NCI-H510A treated with DMSO at 0.1 percent for 48 hours (cell line): ENCODE measurements at places on chromosomes 1 and 21.
A peak's percentile ranks its signal among the peaks of the same experiment; 100 is the strongest.

GRCh38 chr21:42154237-42155044, 64.5 kb upstream of the ABCG1 start:
- DNase-seq, result no peak

- DNase-seq, result peak; percentile 92
Observed at GRCh38 chr1:27527890-27528817, 38.2 kb upstream of the WASF2 start.

GRCh38 chr1:12376236-12377045, 146.6 kb downstream of the VPS13D start:
- DNase-seq, result no peak

DNA sequence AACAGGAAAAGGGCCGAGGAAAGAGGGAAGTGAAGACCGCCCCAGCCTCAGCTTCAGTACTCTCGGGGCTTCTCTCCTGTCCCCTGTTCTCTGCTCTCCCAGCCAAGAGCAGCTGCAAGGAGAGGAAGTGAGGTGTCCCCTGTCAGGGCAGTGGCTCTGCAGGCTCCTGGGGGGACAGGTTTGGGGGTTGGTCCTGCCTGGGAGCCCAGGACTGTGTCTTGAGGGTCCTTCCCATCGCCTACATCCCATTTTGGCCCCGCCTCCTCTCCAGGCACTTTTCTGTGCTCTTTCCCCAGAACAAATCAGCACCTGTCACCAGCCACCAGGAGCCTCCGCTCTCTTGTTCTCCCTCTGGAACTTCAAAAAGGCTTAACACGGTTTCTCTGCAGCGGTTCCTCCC, 82.6 kb downstream of the VWA5B1 start:
- no peak for DNase-seq

- DNase-seq, result no peak
Observed at GRCh38 chr1:46204406-46204742, 1.2 kb downstream of the LURAP1 start.

- DNase-seq, result peak; percentile 96
Observed at GRCh38 chr1:234943836-234944402, 184.7 kb downstream of the TOMM20 start.

- DNase-seq, result no peak
Observed at GRCh38 chr1:145740269-145740668, 21.0 kb downstream of the CD160 start.

DNA sequence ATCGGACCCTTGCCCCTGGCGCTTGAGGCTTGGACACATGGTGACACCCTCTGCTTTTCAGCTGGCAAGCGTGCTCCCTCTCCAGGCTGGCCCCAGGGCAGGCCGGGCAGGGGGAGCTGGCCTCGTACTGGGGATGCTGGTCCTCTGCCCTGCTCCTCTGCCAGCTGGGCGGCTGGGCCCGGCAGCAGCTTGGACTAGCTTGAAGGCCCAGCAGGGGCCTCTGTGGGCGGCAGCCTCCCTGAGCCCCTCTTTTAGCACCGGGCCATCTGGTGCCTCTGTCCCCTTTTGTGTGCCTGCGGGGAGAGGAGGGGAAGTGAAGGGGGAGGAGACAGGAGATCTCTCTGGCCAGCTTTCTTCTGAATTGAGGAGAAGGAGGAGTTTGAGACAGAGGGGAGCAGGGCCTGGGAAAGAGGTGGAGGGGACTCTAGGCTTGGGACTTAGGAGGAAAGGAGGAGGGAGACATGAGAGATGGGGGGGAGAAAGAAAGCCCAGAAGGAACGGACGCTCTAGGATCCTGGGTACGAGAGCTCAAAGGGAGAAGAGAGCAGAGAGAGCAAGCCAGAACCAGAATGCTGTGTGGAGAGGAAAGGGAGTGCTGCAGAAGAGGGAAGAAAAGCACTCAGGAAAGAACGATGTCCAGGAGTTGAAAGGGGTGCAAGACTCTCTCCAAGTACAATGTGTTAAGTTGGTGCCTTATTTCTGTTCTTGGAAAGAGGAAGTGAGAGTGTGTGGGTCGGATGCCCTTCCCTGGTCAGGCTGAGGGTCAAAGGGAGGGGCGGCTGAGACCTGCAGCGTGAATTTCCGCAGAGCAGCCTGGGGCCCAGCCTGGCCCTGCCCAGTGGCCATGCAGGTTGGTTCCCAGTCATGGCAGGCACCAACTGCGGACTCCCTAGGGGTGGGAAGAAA, 40.3 kb downstream of the IER5 start:
- peak; percentile 14 for DNase-seq

GRCh38 chr1:81803431-81804110, 2.8 kb downstream of the ADGRL2 start:
- no peak for DNase-seq

DNA sequence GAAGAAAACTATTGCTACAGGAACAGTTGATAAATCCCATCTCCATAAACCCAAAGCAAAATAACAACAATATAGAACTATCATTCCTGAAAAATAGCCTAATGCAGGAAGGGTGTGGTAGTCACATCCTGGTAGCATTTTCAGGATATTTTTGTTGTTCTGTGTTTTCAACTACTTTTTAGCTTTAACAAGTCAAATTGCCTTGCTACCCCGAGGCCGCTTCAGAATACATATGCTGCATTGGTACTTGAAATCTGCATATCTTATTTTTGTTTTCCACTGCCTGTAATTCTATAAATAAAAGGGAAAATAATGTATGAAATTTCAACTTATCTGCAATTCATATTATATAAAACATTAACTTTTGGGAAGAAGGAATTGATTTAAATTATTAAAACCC, 36.8 kb upstream of the SYT14 start:
- DNase-seq, result no peak

GRCh38 chr1:21779613-21780521, 3.1 kb downstream of the USP48 start:
- no peak for DNase-seq

GRCh38 chr1:32201011-32201855, 838 bp downstream of the CCDC28B start:
- no peak for DNase-seq

DNA sequence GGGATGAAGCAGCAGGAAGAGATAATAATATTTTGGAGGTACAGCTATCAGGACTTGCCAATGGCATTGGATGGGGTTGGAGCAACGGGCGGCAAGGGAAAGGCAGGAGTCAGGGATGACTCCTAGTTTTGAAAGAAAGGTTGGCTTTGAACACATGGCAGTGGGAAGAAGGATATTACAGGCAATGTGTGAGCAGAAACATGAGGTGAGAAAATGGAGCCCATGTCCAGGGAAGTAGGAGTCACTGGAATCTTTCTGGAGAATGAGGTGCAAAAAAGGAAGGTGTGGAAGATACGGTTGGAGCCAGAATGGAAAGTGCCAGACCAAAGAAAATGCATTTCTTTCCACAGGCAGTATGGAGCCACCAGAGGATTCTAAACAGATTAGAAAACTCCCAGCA, 288.5 kb upstream of the KAZN start:
- no peak for DNase-seq

DNA sequence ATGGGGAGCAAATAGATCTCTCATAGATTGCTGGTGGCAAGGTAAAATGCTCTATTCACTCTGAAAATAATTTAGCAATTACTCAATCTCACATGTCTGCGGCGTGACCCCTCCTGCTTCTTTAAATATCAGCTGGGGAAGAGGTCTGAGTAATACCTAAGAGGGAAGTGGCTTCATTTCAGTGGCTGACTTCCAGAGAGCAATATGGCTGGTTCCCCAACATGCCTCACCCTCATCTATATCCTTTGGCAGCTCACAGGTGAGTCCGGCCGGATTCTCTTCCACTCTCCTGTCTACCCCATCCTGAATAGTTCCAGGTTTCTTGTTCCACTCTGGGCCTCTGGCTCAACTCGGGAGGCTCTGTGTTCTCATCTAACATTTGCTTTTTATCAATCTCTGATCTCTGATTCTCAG, at the start of gene SLAMF7:
SLAMF7 (plus strand) TSS at position 150 of the 414 bp plus-strand sequence; CDS start at position 205, 55 bp downstream.
- no peak for DNase-seq

GRCh38 chr1:214857716-214858115, 224.8 kb upstream of the KCNK2 start:
- DNase-seq, result no peak

GRCh38 chr1:87834941-87835340, 506.3 kb downstream of the LMO4 start:
- no peak for DNase-seq

DNA sequence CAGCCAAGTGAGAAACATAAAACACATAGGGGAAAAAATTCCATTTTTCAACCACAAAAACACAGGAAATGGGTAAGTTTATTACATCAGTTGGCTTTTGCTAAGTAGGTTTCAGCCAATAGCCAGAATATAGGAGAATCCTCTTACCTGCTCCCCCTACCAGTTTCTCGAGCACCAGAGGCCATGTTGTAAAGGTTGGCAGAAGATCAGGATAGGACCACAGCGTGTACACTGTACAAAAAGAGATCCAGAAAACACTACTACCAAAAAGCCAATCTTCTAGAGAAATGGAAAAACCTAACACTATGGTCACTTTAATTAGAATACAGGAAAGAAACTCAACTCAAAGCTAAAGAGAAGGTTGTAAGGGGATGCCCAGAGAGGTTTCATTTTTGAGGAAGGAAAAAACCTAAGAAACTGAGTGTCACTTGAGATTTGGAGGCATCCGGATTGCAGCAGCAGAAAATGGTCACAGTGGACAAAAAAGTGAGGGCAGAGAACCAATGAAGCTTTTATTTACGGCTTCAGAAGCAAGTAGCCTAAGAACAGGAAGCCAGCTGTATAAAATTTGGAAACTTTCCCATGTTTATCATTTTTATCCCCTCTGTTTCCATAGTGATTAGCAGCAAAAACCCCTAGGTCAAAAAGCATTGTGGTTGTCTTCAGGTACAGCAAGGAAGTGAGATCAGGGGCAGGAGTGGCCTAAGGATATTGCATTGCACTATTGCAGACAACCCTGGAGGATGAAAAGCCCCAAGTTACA, 2.9 kb downstream of the EIF2D start:
- no peak for DNase-seq

DNA sequence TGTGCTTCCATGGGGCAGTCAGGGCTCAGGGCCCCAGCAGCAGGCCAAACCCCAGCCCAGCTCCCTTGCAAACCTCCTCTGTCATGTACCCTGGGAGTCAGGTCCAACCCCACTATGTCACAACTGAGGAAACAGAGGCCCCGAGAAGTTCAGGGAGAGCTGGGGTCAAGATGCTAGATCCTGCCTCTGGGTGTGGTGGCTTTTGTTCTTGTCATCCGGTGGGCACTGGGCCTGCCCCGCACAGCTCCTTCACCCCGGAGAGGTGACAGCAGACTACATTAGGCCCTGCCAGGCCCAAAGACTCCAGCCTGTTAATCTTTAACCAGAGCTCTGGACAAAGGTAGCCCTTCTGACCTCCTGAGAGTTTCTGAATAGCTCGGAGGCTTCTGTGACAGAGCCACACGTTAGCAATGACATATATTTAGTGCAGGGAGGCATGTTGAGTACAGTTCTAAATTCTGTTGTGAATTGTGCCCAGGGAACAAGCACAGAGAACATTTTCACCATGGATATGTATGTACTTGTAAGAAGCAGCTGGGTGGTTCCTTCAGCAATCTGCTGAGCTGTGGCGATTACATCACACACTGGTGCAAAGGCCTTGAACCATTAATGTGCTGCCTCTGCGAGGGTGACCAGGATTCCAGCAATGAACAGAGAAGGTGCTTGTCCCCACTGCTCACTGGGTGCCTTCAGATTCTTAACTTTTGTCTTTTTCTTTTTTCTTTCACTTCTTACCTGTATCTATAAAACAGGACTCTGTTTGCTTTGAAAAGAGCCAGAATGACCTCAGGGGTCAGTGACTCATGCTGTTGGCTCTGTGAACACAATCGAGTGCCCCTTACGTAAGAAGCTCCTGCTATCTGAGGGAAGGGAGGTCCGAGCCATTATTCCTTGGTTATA, 102.8 kb downstream of the RHOU start:
- DNase-seq, result no peak

- no peak for DNase-seq
Observed at GRCh38 chr1:31669433-31669785, 24.7 kb upstream of the PEF1 start.

GRCh38 chr21:25496825-25497482, 110.3 kb downstream of the MRPL39 start:
- DNase-seq, result no peak

GRCh38 chr1:19220991-19221390, 10.9 kb upstream of the UBR4 start:
- no peak for DNase-seq

GRCh38 chr1:8315573-8316475, 2.1 kb upstream of the SLC45A1 start:
- no peak for DNase-seq

DNA sequence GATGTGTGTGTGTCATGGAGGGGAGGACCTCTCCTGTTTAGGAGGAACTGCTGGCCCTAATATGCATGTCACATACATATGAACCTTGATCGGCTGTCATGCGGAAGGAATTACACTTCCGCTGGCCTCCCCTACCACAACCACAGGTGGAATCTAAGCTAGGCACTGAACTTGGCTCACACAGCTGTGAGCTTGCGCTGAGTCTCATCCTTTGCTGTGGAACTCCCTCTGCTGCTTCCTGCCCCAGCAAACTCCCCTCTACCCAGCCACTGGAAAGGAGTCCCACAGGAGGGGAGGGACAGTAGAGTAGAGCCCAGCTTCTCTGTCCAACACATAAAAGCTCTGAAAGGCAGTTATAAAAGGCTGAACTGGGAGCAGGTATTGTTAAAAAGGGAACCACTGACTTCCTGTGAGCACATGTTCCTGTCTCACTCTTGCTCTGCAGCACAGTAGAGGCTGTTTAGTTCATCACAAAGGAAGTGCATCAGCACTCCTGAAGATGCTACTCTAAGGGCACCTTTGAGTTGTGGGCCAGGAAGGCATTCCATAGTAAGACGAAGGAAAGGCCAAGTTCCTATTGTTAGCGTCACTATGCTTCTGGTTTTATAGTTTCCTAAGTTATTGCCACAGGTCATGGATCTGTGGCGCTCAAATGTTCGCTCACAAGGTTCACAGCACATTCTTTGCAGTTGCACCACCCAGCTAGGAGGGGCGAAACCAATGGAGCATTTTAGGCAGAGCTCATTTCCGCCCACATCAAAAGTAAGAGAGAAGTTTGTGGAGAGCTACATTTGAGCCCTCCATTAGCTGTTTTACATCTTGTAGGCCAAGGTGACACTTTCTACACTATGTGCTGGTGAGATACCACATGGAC, 17.7 kb upstream of the PTPRC start:
- DNase-seq, result no peak

DNA sequence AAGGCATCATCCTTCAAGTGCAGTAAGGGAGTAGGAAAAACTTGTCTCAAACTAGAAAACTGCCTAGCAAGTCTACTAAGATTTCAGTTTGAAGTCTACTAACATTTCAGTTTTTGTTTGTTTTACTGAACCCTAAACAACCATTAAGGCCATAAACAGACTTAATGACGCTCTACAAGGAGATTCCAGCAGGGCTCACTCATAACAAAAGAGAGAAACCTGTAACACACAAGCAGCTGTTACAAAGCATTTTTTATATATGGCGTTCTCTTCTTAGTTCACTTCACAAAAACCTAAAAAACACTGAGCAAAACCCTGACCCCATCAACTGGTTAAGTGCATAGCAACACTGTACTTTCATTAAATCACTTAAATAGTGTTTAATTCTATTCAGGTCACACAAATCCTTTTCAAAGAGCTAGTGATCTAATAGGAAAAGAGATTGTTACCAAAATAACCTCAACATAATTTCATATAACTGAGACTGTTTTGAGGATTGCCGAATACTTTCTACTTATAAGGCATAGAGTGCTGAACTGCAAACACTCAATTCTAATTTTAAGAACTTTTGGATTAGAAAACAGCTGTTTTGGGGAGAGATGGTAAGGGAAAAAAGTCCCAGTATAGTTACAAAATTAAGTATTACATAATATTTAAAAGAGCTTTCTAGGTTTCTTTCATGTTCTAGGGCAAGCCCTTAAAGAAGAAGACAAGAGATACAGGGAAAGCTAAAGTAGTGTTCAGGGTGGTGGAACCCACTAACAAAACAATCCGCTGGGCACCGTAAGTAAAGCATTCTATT, 1.4 kb downstream of the B3GALNT2 start:
- peak; percentile 18 for DNase-seq
